Amniotic stem cell (primary cell): ENCODE measurements at places on chromosomes 12 and 14.

DNA sequence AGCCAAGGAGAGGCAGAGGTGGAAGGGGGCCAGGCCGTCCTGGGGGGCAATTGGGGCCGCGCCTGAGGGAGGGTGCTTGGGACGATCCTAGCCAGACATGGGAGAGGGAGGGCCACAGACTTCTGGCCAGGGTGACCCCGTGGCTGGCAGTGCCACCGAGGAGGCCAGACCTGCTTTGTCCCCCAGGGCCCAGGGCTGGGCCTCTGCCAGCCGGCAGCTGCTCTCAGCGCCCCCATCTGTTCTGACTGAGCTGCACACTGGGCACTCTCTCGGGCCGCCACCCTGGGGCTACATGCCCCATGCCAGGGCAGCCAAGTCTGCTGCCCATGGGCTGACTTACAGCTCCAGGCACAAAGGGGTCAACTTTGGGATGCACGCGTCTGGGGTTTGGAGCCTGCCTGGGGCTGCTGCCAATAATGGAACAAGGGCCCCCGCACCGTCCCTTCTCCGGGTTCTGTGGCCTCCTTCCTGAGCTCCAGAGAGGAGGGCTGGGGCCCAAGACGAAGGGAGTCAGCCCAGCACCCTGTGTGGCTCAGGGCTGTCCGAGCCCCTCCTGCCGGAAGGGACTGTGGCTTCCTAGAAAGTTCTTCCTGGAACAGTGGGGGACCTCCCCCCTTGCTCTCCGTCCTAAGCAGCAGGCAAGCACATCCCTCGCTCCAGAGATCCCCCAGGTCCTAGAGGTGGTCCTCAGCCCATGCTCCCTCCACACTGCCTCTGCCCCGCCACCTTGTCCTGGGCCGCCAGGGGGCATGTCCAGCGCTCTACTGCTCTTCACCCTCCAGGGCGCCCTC, 1.1 kb downstream of the ADSS1 start:
- DNase-seq = no peak

DNA sequence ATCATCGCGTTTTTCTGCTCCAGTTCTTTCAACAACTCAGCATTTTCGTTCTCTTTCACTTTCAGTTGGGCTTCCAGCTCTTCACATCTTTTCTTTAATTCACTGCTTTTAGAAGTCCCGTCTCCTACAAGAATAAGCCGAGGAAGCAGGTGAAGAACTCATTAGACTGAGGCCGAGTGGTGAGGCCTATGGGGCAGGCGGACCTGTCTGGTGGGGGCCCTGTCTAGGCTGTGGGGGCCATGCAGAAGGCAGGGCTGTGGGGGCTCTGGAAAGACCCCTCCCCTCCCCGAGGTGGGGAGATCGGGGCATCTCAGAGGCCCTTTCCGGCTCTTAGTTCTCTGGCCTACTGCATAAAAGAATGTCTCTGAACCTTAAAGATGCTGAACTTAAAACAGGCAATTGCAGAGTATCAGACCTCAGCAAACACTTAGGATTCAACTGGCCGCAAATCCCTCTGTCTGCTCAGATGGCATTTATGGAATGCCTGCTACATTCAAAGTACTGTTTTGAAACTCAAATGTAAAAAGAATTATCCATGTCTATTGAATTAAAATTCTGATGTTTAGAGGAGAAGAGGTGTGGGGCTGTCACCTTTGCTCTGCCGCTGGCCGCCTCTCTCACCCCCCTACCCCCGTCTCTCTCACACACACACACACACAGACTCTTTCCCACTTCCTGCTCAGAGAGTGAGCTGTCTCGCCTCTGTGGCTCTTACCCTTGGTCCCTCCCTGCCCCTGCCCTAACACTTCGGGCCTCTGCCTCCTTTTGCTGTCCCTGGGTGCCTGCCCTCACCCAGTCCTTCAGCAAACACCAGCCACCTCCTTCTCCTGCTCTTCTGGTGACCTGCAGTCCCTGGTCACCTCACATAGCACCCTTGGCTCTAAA, 34.7 kb downstream of the CCDC92 start:
- DNase-seq = no peak

- DNase-seq = no peak
Measured at GRCh38 chr12:105756961-105757360, 381.8 kb downstream of the NUAK1 start.

- DNase-seq = no peak
Measured at GRCh38 chr14:101542391-101542790, 18.9 kb upstream of the DIO3 start.

- no peak for DNase-seq
Measured at GRCh38 chr12:88725592-88726143, 145.4 kb upstream of the KITLG start.

DNA sequence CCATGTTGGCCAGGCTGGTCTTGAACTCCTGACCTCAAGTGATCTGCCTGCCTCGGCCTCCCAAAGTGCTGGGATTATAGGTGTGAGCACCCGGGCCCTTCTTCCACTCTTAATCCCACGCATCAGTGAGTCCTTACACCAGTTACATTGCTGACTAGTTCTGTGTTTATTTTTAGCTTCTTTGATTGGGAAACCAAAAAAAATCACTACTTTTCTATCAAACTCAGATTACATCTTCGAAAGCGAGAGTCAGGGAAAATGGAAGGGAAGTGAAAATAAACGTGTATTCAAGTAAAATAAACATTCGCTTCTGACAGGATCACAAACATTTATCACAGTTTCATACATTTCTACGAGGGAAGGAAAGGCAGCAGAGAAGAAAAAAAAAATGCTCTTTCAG, 32.2 kb downstream of the FGD6 start:
- no peak for DNase-seq

DNA sequence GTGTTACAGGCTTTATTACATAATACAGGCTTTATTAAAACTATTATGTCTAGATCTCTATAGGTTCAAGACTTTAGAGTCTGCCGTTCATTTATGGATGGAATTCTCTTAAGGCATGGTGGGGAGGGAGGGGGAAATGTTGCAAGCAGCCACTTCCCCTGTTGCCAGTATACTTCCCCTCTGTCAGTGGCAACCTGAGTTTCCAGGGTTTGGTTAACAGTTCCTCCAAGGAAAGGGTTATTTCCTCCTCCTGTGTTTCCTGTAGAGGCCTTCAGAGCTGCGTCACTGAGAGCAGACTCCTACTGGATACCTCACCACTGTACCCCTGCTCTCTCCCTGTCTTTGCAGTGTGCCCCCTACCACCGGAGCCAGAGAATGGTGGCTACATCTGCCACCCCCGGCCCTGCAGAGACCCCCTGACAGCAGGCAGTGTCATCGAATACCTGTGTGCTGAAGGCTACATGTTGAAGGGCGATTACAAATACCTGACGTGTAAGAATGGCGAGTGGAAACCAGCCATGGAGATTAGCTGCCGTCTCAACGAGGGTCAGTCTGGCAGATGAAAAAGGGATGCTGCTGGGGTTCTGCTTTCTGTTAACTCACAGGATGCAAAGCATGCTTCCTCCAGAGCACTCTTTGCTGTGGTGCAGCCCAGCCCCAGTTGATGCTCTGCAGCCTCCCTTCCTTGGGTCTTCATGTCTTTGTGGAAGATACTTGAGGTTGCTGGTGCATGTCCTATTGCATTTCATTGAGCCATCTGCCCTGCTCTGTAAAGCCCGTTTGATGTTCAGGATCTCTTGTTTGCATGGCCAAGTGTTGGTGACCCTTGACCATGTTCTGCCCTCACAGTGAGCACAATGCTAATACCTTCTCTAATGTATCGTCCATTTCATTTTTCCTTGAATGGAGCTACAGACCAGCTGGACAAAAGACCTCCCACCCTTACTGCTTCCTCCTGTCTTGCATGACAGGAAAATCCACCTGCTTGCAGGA, 63.6 kb upstream of the SRSF5 start:
- no peak for DNase-seq

DNA sequence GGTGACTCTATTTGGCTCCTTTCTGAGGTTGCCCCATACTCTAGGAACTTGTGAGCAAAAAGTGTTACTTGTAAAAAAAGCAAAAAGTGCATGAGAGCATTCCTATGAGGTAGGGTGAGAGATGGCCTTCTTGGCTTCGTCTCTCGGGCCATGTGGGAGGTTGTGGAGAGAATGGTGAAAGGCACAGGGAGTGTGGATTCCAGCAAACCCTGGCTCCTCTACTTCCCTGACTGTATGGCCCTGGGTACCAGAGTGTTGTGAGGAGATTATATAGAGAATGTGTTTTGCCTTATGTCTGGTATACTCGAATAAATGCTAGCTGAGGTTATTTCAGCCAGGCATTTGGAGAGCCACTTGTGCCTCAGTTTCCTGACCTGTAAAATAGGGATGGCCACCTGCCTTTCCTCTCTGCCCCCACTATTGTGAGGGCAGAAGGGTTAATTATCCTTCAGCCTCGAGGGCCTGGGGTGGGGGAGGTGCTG, 11.0 kb downstream of the PLEKHG3 start:
- no peak for DNase-seq

GRCh38 chr12:114783089-114783618, 99.2 kb upstream of the TBX3 start:
- no peak for DNase-seq

GRCh38 chr12:108248011-108248410, 91.1 kb downstream of the CMKLR1 start:
- no peak for DNase-seq

- no peak for DNase-seq
Measured at GRCh38 chr14:28088125-28088524, 678.5 kb upstream of the FOXG1 start.

DNA sequence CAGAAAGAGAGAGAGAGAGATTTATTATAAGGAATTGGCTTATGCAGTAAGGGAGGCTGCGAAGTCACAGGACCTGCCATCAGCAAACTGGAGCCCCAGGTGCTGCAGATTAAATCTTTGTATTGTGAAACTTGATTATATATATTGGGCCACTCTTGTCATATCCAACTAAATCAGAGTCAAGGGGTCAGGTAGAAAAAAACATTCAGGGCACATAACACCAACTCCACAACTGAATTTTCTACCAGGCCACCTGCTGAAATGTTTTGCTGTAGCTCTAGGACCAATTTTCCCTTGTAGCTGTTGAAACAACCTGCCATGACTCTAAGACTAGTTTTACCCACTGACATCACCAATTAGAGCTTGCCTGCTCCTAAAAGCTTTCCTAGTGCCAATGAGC, 1240.8 kb downstream of the SLC16A7 start:
- no peak for DNase-seq

DNA sequence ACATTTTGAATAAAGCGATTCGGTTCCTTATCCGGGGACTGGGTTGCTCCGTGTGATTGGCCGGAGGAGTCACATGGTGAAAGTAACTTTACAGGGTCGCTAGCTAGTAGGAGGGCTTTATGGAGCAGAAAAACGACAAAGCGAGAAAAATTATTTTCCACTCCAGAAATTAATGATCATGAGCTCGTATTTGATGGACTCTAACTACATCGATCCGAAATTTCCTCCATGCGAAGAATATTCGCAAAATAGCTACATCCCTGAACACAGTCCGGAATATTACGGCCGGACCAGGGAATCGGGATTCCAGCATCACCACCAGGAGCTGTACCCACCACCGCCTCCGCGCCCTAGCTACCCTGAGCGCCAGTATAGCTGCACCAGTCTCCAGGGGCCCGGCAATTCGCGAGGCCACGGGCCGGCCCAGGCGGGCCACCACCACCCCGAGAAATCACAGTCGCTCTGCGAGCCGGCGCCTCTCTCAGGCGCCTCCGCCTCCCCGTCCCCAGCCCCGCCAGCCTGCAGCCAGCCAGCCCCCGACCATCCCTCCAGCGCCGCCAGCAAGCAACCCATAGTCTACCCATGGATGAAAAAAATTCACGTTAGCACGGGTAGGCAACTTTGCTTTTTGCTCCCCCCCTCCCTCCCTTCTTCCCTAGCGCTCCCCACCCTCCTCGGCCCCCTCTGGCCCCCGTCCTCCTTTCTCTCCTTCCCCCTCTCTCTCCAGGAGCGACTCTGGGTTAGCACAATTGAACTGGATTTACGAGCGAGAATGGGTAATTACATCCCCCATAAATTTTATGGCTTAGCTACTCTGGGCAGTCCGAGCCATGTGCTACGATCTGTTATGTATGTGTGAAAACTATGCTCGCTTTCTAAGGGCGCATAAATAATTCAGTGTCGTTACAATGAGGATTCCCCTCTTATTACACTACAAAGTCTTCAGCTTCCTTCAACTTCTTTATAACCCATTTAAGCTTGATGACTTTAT, at the start of gene HOXC4:
TSS of gene HOXC4 (plus strand) at position 85 of the 991 bp plus-strand sequence. CDS start at position 173, 88 bp downstream.
- no peak for DNase-seq

GRCh38 chr12:78290606-78291345, 460.1 kb downstream of the NAV3 start:
- DNase-seq = peak; percentile 19

DNA sequence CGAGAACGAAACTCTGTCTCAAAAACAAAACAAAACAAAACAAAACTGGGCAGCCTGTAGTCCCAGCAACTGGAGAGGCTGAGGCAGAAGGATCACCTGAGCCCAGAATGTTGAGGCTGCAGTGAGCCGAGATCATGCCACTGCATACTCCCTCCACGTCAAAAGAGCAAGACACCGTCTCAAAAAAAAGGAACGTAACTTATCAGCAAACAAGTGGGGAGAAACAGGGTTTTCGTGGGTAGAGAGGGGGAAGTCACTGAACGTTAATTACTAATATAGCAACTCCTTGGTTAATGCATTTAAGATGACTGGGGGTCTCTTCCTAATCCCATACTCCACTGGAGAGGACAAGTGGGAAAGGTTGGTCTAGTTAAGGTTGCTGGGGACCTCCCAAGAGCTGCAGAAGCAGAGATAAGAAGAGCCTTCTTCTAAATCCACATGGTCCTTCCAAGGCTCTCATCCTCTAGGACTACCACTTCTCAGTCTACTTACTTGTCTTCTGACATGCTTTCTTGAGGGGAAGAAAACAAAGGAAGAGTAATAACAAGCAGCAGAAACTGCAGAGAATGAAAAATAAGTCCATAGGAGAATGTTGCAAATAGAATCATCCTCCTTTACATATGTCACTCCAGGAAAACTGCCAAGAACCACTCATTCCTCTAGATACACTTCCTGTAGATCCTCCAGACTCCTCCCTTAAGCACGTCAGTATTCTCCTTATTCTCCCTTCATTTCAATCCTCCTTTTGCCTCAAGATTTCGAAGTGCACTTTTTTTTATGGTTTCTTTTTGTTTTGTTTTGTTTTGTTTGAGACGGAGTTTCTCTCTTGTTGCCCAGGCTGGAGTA, 5.8 kb downstream of the NUMB start:
- DNase-seq = peak; percentile 80

DNA sequence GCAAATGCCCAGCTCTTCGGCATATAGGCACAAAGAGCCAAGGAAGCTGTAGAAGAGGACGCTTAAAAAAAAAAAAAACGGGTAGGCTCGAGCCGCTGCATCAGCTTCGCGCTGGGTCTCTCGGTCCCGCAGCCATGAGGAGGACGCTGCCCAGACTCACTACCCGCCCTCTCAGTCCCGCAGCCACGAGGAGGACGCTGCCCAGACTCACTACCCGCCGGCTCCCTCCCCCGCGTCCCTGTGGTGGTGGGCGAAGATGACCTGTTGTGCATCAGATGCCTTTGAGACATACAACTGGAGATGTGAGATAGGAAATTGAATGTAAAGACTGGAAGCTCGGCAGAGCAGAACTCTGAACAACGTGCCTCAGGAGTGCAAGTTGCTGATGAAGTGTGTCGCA, 11.4 kb upstream of the SPSB2 start:
- DNase-seq = no peak

DNA sequence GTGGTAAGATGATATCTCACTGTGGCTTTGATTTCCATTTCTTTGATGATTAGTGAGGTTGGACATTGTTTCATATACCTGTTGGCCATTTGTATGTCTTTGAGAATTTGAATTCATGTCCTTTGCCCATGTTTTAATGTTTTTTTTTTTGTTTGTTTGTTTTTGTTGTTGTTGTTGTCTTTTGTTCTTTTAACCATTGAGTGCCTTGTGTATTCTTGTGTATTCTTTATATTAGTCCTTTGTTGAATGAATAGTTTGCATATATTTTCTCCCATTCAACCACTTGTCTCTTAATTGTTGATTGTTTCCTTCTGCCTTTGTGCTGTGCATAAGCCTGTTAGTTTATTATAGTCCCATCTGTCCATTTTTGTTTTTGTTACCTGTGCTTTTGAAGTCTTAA, 71.9 kb downstream of the FBXO33 start:
- no peak for DNase-seq
